ENCODE measurements at places on chromosomes 7 and 10. TPM values are rescaled to one million over a fixed set of nuclear protein-coding genes. Genes with fewer than 3 reads are reported as not detected.

The SEC24C gene
- total RNA-seq, result 70.5 TPM

The ADGRA1 gene
- total RNA-seq, result not detected

DNA sequence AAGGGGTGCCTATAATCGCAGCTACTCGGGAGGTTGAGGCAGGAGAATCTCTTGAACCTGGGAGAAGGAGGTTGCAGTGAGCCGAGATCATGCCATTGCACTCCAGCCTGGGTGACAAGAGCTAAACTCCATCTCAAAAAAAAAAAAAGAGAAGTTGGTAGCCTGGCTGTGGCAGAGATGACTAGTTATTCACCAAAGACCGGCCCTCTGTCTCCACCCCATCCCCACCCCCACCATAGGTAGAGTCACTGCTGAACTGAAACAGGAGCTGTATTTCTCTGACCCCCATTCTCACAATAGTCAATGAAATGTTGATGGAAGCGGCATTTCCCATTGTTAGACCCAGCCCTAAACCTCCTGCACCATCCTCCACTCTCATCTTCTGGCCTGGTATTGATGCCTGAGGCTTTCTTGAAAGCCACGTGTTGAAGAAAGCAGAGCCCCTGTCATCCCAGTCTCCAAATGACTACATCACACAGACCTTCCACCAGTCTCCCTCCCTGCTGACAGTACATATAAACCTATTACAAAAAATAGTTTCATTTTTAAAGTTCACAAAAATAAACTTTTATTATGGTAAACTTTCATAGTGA lies 9.4 kb upstream of the PIK3CG start:
- no peak for DNase-seq
- no peaks in the 10 kb centered on the region for H3K4me1 ChIP-seq
- no peaks in the 10 kb centered on the region for H3K36me3 ChIP-seq

DNA sequence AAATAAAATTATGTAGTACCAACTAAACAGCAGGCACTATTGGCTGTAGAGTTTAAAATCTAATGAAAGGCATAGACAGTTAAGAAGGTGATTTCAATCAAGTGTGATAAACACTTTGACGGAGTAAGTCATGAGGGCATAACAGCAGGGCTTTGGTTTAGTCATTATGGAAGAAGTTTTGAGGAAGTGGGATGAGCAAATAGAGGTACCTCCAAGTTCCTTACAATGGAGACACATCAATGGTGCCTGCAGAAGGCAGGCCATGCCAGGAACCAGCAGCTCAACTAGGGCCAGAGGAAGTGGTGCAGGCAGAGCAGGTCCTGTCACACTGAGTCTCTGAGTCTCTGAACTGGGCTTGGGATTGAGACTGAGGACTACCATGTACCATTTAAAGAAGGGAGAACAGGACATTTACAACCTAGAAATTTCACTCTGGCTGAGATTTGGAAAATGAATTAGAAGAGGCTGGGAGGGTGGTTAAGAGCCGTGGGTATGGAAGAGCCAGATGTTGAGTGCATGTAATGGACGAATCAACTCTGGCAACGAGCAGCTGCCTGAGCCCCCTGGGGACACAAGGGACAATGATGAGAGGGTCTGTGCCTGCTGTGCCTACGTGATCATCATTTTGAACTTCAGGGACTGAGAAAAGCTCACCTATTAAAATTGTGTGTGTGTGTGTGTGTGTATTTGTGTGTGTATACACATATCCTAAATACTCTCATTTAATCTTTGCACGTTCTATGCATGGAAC lies 208.7 kb upstream of the POM121L12 start:
- no peak for DNase-seq
- no peak overlapping the region for H3K27ac ChIP-seq
- H3K27me3 ChIP-seq, result no peaks in the 10 kb centered on the region
- H3K4me1 ChIP-seq, result no peaks in the 10 kb centered on the region
- H3K36me3 ChIP-seq, result no peaks in the 10 kb centered on the region

- no peaks in the 10 kb centered on the region for H3K4me1 ChIP-seq
- no peak overlapping the region for H3K27ac ChIP-seq
- H3K36me3 ChIP-seq, result no peaks in the 10 kb centered on the region
- no peak for DNase-seq
- H3K27me3 ChIP-seq, result no peaks in the 10 kb centered on the region
Observed at GRCh38 chr7:26457696-26458327, 166.2 kb downstream of the SNX10 start.

- no peaks in the 10 kb centered on the region for H3K4me1 ChIP-seq
- H3K27me3 ChIP-seq, result peaks cover 7% of the 10 kb centered on the region
- no peaks in the 10 kb centered on the region for H3K36me3 ChIP-seq
- no peak for DNase-seq
- no peak overlapping the region for H3K27ac ChIP-seq
- no peak overlapping the region for H3K4me3 ChIP-seq
Observed at GRCh38 chr7:156198277-156198676, 386.0 kb upstream of the SHH start.

- H3K36me3 ChIP-seq, result peaks cover 3% of the 10 kb centered on the region
- no peak overlapping the region for H3K27ac ChIP-seq
- no peak overlapping the region for H3K4me3 ChIP-seq
Observed at GRCh38 chr10:94251568-94251967, 111.2 kb downstream of the NOC3L start.

GRCh38 chr7:70406186-70406949 lies 725.6 kb upstream of the GALNT17 start:
- no peak overlapping the region for H3K4me3 ChIP-seq
- H3K36me3 ChIP-seq, result no peaks in the 10 kb centered on the region
- DNase-seq, result no peak

GRCh38 chr10:104450954-104451353 lies 97.3 kb downstream of the CFAP58 start:
- no peaks in the 10 kb centered on the region for H3K27me3 ChIP-seq
- DNase-seq, result no peak
- H3K4me3 ChIP-seq, result no peak overlapping the region
- H3K36me3 ChIP-seq, result no peaks in the 10 kb centered on the region
- no peak overlapping the region for H3K27ac ChIP-seq

DNA sequence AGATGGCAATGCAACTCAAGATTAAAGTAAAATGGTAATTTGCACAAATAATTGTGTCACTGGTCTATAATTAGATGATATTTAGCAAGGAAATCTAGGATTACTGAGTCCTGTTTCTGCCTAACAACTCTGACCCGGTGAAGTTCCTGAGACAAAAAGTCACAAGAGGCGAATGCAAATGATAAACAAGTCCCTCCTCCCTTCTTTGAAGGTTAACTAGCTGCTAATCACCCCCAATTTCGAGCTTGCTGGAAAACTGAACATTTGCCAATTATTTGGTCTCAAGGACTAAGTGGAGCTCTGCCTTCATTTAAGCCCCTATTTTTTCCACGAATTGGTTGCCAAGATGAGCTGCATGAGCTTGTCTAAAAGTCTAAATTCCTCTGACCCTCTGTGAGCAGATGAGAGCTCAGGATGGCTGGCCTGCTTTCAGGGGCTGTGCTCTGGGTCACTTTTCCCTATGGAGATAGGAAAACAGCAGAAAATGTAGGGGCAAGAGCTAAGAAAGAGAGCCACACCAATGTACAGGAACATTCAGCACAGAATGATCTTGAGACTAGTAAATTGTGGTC lies 127.3 kb downstream of the MBL2 start:
- H3K4me1 ChIP-seq, result no peaks in the 10 kb centered on the region
- no peak overlapping the region for H3K4me3 ChIP-seq
- no peaks in the 10 kb centered on the region for H3K36me3 ChIP-seq

DNA sequence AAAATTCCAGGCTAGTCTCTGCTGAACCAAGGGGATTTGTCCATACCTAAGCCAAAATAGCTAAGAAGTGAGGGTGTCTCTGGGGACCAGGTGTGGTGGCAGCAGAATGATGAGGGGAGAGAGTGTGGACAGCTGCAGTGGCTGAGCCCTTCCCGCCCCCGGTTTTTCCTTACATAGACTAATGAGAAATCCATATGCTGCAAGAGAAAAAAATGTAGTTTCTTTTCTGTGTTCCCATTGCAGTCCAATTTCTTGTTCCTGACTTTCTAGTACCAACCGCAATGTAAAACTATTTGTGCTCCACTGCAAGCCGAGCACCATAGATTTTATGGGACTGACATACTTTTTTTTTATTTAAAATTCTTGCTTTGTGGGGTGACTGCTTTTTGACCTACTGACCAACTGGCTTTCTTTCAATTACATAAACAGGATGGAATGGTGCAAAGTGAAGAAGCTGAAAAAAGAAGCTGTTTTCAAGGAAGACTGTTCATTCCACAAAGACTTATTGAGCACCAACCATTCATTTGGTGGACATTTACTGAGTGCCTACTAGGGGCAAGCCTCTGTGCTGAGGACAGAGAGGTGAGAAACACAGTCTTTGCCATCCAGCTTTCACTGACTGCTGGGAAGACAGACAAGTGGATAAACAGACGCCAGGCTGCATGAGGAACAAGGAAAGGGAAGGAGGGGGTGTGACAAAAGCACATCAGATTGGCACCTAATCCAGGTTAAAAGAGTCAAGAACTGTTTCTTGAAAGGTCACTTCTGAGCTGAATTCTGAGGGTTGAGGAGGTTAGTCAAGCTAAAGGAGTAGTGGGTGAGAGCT lies 9.8 kb downstream of the CEP41 start:
- no peaks in the 10 kb centered on the region for H3K36me3 ChIP-seq
- DNase-seq, result no peak
- H3K4me3 ChIP-seq, result no peak overlapping the region

DNA sequence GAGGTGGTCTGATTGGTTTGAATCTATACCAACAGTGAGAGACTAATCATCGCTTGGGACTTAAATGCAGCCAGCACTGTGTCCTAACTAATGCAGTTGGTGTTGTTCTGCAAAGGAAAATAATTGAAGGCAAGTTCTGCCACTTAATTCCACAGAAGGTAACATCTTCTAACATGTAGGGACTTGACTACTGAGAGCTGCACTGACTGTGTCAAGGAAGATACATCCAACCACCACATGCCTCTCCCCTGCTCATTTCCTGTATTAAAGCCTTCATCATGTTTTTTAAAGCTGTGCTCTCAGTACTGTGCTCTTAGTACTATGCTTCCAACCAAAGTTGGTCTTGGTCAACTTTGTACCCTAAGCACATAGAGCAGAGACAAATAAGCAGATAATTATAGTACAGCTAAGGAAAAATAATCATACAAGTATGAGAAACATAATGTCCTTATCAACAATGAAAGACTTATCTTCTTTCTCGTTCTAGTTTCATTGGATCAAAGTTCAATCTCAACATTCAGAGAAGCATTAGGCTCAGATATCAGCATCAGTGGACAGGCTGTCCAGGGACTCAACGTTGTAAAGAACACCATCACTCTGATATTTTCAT lies 2.8 kb upstream of the CYP3A4 start:
- DNase-seq, result no peak
- H3K4me3 ChIP-seq, result no peak overlapping the region
- H3K27me3 ChIP-seq, result no peaks in the 10 kb centered on the region
- peaks cover 33% of the 10 kb centered on the region for H3K4me1 ChIP-seq
- no peak overlapping the region for H3K27ac ChIP-seq
